ENCODE measurements at places on chromosomes 2 and 18.
A peak's percentile ranks its signal among the peaks of the same experiment; 100 is the strongest.

DNA sequence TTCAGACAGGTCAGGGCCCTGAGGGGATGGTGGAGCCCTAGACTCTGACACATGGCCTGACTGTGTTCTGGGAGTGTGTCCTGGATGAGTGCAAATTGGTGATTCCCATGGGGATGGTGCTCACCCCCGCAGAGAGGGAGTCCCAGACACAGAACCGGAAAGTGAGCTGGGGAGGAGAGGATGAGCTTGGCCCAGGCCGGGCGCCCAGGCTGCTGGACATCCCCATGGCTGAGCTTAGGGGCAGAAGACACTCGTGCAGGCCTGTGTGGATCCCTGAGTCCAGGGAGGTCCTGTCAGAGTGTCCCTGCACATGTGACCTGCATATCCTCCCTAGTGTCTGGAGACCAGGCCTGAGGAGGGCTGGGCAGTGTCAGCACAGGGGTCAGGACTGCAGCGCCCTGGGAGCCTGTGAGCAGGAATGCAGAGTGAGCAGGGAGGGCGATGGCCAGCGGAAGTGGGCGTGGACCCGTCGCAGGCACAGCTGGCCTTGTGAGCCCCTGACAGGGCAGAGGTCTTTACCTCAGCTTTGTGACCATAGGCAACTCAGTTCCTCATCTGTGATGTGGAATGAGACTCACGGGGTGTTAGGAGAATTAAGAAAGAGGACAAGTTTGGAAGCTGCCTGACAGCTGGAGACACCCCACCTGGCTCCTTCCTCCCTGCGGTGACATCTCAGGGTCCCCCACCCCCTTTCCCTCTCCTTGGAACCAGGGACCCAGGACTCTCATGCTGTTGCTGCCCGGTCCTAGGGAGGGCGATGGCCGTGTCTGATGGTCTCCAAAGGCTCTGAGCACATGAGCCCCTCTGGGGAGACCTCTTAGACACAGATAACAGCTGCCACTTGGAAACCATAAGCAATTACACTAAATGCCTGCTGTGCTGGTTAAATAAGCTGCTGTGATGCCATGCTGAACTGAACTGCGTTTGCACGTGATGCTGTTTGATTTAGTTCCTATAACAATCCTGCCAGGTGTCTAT is 62.6 kb upstream of the HS6ST1 start:
- DNase-seq: no peak

DNA sequence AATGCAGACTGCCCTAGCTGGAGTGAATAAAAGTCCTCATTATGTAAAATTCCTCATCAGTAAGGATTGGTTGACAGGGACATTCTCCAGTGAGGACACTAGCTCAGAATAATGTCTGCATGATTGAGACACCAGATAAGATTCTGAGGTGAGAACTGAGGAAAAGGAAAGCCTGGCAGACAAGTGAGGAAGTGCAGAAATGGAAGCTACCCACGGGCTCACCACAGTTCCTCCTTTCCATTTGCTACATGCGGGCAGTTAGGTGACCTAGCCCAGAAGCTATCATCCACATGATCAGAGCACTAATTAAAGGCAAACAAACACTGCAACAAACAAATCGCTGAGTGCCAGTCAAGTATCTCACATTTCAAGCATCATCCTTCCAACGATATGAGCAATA is 27.7 kb downstream of the NETO1 start:
- no peak for DNase-seq

- peak; percentile 43 for DNase-seq
Observed at GRCh38 chr2:29115797-29116781, 874 bp downstream of the CLIP4 start.

GRCh38 chr18:6423289-6423688 is 8.6 kb upstream of the L3MBTL4 start:
- no peak for DNase-seq

GRCh38 chr2:105683011-105683492 is 61.7 kb upstream of the NCK2 start:
- no peak for DNase-seq

DNA sequence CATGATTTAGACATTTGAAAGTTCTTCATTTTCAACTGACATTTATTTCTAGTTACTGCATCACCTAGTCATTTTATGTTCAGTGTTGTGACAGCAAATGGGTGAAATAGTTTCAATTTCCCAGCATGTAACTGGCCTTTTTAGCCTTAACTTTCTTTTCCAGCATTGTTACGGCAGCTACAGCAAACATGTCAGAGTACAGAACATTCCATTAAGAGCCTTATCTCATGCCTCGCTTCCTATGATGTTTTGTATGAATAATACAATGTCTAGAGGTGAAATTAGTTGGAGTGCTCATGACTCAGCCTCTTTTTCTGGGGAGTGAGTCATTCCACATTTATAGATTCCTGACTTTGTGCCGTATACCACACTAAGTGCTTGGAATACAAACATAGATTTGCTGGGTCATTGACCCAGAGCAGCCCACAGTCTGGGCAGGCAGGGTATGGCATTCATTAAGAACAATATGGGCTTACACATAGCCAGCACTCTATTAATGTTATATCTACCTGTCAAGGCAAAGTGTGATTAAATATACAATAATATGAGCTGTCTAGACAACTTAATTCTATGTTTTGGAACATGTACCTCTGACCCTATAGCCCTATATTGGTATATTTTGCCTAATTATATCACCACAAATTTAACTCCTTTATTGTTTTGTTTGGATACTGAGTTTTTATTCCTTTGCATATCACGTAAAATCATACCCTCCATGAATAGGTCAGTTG is 72.2 kb downstream of the MAP2 start:
- no peak for DNase-seq

GRCh38 chr18:48164701-48165100 is 234.2 kb upstream of the SMAD2 start:
- no peak for DNase-seq

DNA sequence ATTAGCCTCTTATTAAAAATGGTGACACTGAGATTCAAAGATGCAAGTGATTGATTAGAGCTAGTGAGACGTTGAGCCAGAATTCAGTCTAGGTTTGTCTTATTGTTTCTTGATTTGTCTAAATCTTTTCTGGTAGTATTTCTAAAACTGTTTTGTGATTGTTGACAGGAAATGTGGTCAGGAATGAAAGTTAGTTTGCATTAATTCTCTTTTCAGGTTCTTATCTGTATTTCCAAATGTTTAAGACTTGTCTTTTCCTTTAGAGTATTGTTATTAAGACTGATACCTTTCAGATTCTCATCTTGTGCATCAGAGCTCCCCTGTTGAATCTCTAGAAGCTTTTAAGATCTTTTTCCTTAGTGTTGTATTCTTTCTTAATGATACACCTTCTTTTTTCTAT is 89.3 kb downstream of the MBD5 start:
- DNase-seq: no peak

GRCh38 chr2:3575534-3576262 is 638 bp downstream of the RPS7 start:
- peak; percentile 20 for DNase-seq

- DNase-seq: no peak
Observed at GRCh38 chr2:172735582-172736423, at the start of gene RAPGEF4. Gene RAPGEF4 (plus strand): TSS chr2:172735845. CDS start chr2:172735984, 139 bp downstream.

- DNase-seq: no peak
Observed at GRCh38 chr2:226017537-226017936, 618.0 kb downstream of the NYAP2 start.

GRCh38 chr18:55515941-55516710 is 71.9 kb downstream of the TCF4 start:
- DNase-seq: no peak

DNA sequence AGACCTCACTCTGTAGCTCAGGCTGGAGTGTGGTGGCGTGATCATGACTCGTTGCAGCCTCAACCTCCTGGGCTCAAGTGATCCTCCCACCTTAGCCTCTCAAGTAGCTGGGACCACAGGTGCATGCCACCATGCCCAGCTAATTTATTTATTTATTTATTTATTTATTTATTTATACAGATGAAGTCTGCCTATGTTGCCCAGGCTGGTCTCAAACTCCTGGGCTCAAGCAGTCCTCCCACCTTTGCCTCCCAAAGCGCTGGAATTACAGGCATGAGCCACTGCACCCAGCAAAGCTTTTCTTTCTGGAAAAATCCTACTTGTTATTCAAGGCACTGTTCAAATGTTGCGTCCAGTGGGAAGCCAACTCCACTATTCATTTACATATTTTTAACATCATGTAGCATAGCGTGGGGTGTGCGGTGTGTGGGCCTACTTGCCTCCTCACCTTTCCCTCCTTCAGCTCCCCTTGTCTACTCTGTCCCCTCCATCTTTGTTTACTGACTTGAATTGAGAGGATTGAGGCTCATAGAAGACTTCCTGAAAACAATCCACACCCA is 6.8 kb upstream of the RHOB start:
- no peak for DNase-seq

DNA sequence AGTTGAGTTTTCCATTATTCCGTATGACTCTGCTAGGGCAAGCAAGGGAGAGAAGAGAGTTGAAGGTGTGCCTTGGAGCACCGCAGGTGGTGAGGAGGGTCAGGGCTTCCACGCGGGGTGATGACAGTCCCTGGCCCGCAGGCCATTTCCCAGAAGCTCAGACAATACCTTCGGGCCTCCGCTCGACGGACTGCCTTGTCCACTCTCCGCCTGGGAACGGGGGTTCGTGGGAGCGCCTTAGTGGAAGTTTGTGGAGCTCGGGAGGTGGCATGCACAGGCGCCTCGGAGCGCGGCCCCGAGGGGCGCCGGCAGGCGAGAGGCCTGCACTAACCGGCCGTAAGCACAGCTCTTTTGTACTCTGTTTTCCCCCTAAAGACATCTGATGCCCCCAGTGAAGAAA is 69.8 kb downstream of the ARHGEF33 start:
- DNase-seq: no peak

- DNase-seq: no peak
Observed at GRCh38 chr2:232927032-232927792, 57.1 kb downstream of the SNORC start.

GRCh38 chr2:232894251-232894650 is 24.2 kb downstream of the SNORC start:
- DNase-seq: no peak

GRCh38 chr18:33757037-33757436 is 179.0 kb downstream of the ASXL3 start:
- DNase-seq: no peak

GRCh38 chr2:61736953-61737352 is 116.9 kb downstream of the FAM161A start:
- DNase-seq: no peak

GRCh38 chr2:241763551-241764274 is 12.9 kb upstream of the GAL3ST2 start:
- DNase-seq: no peak

GRCh38 chr18:22814329-22814703 is 118.8 kb upstream of the RBBP8 start:
- no peak for DNase-seq

DNA sequence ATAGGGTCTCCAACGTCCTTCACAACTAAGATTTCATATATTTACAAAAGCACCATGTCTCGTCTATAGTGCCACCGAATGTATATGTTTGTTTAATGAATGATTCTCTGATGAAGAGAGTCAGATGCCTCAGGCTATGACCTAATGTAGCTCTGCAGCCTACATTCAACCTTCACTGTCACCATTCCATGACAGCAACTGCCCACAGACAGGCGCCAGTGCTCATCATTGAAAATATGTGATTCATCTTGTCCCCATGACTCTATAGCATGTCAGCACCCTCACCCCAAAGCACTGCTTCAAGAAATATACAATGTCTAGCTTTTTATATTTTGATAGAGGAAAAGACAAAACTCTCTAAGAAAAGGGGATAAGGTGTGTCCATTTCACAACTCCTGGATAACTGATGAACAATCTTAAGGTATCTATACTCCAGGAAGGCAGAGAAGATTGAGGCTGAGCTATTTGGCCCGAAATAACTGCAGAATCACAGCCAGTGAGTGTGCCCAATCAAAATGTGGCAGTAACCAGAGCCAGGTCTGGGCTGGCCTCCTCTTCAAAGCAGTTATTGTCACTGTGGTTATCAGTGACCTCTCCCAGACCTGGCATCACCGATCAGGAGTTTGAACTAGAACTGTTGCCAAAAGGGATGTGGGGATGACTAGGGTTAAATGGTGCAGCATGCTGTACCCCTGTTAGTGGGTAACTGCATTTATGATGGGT is 246.6 kb downstream of the SETBP1 start:
- DNase-seq: no peak

GRCh38 chr18:26511339-26512071 is 36.8 kb downstream of the KCTD1 start:
- no peak for DNase-seq

DNA sequence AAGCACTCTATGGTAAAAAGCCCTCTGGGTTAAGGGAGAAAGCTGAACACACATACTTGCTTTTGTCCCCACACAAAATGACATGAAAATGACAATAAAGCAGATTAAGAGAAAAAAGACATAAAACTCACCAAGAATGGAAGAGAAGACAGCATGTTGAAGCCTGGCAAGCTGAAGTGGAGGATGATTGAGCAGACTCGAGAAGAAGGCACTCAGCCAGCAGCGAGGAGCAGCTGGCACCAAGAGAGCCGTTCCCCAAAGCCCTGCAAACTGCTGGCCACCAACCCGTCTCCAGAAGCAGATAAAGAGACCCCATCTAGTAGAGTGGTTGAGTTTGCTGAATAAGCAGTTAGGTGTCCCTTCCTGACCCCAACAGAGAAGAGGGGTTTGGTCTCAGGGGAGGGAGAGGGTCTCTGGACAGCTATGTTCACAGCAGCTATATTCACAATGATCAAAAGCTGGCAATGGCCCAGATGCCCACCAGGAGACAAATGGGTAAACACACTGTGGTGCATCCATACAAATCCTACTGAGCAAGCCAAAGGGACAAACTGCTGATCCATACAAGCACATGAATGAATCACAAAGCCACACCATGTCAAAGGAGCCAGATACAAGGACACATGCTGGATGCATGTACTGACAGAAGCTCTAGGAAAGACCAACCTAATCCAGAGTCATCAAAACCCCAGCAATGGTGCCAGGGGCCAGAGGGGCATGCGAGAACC is 36.9 kb downstream of the FAM168B start:
- DNase-seq: no peak

DNA sequence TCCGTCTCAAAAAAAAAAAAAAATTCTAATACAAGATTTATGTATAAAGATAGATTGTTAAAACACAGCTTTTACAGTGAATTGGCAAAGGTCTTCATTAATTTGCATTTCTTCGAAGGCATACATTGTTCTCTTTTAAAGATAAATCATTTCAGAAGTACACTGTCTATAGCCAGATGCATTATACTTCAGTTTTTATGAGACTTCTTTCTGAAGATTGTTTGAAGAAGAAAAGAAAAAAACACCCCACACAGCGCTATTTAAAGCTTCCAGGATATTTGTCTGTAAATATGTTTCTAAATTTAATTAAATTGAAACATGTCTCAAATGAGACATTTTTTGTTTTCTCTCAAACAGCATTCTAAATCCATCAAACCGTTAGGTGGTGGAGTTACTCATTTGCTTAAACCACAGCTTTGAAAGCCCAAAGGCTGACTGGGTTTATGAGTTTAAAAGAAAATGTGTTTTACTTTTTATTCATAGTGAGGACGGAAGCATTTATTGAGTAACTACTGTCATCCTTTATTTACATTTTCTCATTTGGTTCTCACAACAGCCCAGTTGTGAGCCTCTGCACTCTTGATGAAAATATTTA is 42.4 kb upstream of the C1GALT1C1L start:
- no peak for DNase-seq

GRCh38 chr2:62293490-62294271 is 97.8 kb downstream of the B3GNT2 start:
- no peak for DNase-seq

GRCh38 chr2:16647992-16648617 is 17.5 kb downstream of the CYRIA start:
- DNase-seq: no peak

- DNase-seq: no peak
Observed at GRCh38 chr2:38130876-38131275, 54.9 kb upstream of the CYP1B1 start.
